ENCODE measurements at places on chromosomes 2 and 18. TPM values are rescaled to one million over a fixed set of nuclear protein-coding genes. Genes with fewer than 3 reads are reported as not detected.

DNA sequence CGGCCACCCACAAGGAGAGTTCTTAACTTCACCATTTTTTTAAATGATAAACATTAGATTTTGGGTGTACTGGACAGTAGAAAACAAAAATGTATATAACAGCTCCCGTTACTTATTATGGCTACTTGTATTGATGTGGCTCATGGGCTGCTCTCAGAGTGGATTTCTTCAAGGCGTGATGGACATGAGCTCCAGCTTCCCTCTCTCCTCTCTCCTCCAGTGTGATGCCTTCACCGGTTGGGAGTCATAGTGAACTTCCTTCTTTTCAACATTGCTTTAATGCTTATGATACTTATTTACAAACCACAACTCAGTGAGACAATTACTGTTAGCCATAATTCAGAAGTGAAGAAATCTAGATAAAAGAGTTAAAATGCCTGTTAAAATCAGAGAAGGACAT is 515.2 kb downstream of the RNF144A start:
- DNase-seq = no peak

G6PC2 gene
- not detected for total RNA-seq

ZSCAN30 gene
- total RNA-seq = 13.2 TPM

GRCh38 chr2:54551123-54551756 is 95.1 kb downstream of the SPTBN1 start:
- no peak for DNase-seq

DNA sequence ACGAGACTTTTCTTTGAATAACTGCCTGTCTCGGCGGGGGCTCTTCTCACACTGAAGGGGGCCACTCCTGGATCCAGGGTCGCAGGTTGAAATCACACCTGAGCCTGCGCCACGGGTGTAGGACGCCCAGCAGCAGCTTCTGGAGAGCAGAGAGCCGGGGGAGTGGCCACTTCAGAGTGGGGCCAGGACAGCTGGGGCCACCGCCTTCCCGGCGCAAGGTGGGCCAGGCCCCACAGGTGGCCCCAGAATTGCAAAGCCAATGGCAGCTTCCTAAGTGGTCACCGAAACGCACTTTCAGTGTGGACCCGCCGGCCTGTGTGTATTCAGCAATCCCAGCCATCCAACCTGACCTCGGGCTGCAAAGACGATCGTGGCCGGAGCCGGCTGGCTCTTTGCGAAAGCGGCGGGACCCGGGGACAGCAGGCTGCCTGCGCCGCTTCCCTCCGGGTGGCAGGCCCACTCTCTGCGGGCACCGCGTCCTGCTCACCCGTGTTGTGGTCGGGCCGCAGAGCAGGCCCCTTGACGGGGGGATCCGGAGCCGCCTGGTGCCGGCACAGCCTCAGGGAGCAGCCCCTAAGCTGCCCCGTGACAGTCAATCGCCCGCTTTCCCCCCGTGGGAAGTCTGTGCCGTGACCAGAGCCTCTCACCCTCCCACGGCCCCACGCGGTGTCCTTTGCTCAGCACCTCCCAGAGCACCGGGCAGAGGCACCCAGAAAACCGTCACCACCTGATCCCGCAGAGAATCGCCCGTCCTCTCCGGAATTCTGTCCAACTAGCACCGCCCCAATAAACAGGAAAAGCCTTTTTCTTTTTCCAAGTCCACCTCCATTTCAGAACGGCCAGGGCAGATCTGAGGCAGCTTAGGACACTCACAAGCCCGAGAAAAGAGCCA is 144.7 kb downstream of the ZNF516 start:
- DNase-seq = no peak

GRCh38 chr2:119174993-119175347 is 16.4 kb upstream of the C1QL2 start:
- no peak for DNase-seq

- no peak for DNase-seq
Observed at GRCh38 chr18:44518091-44518615, 162.5 kb upstream of the SETBP1 start.

GRCh38 chr18:42784632-42785031 is 330.9 kb downstream of the RIT2 start:
- DNase-seq = no peak

ZNF396 gene
- 0.62 TPM for total RNA-seq

TBC1D8 gene
- 47.8 TPM for total RNA-seq

SGO2 gene
- 0.87 TPM for total RNA-seq

- no peak for DNase-seq
Observed at GRCh38 chr18:55296778-55297177, 291.2 kb downstream of the TCF4 start.

- peak; percentile 85 for DNase-seq
Observed at GRCh38 chr2:96537066-96537733, 648 bp downstream of the ARID5A start.

GRCh38 chr18:38198956-38199355 is 633.4 kb upstream of the CELF4 start:
- DNase-seq = no peak

- no peak for DNase-seq
Observed at GRCh38 chr18:76955524-76956170, 133.3 kb downstream of the ZNF236 start.

- no peak for DNase-seq
Observed at GRCh38 chr2:191150230-191150599, 579 bp downstream of the STAT4 start.

CNGA3 gene
- not detected for total RNA-seq

DNA sequence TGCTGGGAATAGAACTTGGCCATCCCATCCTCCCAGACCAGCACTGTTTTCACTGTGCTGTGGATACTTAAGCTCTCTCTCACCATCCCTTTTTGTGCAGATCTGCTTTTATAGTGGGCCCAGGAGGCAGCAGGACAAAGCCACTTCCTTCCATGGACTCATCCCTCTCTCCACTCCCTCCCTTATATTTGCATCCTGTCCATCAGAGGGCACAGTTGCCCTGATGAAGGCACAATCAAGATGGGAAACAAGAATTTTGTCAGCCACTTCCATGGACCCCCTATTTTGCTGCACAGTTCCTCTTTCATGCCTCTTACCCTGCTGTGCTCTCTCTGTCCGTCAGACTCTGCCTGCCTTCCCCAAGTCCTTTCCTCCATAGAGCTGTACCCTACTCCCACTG is 338.7 kb downstream of the HRH4 start:
- DNase-seq = no peak

DNA sequence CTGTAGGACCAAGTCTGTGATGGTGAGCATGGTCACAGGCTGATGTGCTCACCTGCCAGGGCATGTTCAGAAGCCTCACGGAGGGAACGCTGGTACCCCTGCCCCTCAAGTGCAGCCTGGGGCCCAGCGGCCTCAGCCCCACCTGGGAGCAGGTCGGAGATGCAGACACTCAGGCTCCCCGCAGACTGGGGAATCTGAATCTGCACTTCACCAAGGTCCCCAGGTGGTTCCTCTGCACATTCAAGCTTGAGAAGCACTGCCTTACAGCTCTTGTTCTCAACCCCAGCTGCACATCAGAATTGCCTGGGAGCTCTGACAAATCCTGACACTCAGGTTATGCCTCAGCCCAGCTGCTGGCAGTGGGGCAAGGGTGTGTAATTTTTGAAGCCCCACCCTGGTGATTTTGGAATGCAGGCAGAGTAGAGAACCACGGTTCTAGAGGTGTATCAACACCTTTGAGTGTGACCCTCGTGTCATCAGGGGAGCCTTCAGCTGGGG is 54.8 kb downstream of the CRACDL start:
- DNase-seq = no peak

ERICH2 gene
- total RNA-seq = 1.2 TPM

DNA sequence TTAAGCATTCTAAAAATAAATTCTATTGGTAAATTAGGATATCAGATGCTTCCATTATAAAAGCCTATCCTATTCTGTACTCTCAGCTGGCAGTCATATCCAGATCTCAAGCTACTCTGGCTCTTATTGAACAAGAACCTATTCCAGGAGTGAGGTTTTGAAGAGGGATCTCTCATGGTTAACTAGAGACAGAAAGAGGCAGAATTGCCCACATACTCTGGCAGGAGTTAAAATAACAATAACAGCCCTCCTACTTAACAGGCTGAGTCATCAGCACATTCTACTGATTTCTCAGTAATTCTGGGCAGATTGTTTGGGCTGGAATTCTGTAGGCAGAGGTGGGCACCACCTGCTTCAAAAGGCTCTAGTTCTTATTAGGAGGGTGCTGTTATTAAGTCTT is 142.0 kb upstream of the UNC80 start:
- no peak for DNase-seq

DNA sequence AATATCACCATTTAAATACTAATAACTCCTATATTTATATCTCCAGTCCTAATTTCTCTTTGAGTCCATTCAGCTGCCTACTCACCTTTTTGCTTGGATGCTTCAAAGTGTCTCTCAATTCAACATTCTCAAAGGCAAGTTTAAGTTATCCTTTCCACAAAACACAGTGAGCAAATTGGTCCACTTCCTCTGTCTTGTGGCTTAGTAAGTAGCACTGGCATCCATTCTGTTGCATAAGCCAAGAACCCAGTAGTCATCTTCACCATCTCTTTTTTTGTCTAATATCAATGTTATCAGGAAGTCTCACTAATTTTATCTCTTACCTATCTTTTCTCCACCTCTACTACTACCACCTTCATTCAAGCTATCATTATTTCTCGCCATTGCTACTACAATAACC is 27.4 kb upstream of the IL1RL1 start:
- no peak for DNase-seq

- DNase-seq = no peak
Observed at GRCh38 chr18:28108254-28108653, 68.7 kb downstream of the CDH2 start.

GAL3ST2 gene
- not detected for total RNA-seq

TACR1 gene
- 0.07 TPM for total RNA-seq

- peak; percentile 66 for DNase-seq
Observed at GRCh38 chr2:37982147-37982582, 57.1 kb downstream of the RMDN2 start.

DNA sequence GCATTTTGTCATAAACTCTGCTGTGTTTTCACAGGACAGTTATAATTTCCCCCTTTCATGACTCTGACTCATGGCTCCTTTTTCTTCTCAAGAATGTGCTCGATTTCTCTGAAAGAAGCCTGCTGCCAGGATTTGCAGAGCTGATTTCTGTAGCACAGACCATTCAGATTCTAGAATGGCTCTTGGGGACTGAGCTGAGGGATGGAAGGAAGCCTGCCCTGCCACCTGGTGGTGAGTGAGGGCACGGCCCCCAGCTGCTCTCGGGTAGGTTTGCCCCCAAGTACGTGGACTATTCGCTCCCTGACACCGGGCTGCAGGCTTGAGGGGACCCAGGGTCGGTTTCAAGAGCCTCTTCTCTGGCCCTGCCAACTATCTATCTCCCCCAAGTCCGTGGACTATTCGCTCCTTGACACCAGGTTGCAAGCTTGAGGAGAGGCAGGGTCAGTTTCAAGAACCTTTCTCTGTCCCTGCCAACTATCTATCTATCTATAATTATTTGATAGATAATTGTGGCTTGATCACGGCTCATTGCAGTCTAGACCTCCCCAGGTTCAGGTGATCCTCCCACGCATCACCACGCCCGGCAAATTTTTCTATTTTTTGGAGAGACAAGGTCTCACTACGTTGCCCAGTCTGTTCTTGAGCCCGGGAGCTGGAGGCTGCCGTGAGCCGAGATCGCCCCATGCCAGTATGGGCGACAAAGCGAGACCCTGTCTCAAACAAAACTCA is 1.4 kb upstream of the SMYD5 start:
- peak; percentile 78 for DNase-seq

HRH4 gene
- 0.17 TPM for total RNA-seq

GRCh38 chr2:208175069-208175839 is 11.9 kb upstream of the CRYGA start:
- DNase-seq = peak; percentile 52

ESPNL gene
- total RNA-seq = not detected

TEKT4 gene
- not detected for total RNA-seq

ACYP2 gene
- 60.3 TPM for total RNA-seq

DNA sequence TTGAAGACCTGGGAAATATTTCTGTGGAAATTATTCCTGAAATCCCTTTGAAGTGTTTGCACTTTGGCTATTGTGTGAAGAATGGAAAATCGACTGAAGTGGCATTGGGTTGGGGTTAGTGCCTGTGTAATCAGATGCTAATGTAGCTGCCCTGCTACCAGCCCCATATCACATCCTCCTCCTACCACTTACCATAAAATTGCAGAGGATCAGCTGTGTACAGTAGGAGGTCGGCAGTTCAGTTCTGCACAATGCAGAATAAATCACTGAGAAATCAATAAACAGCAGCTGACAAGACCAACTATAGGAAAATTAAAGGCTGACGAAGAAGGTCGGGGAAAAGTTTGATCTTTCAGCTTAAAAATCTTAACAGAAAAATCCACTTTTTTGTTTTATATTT is 440.9 kb downstream of the PTPRM start:
- no peak for DNase-seq

RIT2 gene
- total RNA-seq = not detected

DNA sequence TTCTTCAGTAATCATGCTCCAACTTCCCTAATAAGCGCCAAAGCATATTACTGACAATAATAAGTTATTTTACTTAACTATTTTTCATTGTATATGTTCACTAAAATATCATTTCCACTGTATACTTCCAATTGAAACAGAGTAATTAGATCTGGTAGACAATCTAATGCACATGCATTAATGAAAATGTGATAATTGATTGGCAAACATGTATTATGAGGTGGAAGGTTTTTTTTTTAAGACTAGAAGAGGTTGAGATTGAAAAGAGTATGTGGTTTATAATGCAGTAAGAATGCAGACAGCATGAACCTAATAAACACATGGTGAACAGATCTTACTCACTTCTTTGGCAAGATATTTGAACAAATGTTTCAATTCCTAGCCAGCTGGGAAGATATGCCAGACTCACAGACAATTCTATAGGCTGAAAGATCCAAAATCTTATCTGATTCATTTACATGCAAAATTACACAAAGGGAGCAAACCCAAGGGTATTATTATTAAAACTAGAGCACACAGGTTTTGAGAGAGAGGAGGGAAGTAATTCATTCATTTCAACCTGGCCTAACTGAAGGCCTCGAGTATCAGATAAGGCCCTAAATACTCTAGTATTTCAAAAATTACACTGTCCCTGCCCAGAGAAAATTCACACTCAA is 2.8 kb downstream of the NCKAP1 start:
- DNase-seq = no peak

Measured in left ventricle myocardium superior (tissue), 1 donor.